ENCODE measurements at places on chromosomes 1 and 21.

DNA sequence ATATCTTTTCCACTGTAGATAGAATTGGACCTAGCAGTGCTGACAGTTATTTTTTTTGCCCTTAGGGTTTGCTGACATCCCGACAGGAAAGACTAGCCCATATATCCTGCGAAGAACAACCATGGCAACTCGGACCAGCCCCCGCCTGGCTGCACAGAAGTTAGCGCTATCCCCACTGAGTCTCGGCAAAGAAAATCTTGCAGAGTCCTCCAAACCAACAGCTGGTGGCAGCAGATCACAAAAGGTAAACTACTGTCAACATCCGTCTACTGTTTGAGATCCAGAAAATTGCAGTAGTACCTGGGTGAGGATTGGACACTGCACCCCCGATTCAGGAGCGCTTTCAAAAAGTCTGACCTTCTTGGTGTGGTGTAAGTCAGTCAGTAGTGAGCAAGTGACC lies 55.8 kb downstream of the CENPF start:
- peak; percentile 20 for DNase-seq

GRCh38 chr1:46401964-46402626 lies 8.0 kb downstream of the FAAH start:
- no peak for DNase-seq

DNA sequence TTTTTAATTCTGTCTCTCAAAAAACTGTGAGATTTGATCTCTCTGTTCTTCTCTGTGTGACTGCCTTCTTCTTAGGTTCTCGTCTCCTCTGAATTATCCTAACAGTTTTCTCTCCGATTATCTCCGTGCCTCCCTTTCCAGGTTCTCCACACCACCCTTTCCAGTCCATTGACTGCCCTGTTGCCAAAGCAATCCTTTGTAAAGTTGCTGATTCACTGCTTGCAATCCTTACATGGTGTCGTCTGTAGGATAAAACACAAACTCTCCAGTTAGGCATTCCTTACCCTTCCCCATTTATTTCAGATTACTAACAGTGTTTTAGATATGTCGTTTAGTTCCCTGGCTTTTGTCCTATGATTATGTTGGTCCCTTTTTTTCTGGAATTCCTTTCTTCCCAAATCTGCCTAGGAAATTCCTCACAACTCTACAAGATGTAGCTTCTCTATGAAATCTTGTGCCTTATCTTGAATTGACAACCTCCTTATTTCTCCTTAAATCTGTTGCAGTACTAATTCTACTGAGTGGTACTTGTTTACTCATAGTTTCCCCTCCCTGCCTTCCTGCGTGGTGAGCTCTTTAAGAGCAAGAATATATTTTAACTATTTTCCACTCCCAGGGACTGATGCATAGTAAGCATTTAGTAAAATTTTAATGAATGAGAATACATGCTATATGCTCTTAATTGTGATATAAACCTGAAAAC lies 22.3 kb downstream of the RCOR3 start:
- DNase-seq = no peak

- DNase-seq = peak; percentile 70
These were observed 39.2 kb downstream of the CDK18 start for GRCh38 chr1:205543351-205544301.

DNA sequence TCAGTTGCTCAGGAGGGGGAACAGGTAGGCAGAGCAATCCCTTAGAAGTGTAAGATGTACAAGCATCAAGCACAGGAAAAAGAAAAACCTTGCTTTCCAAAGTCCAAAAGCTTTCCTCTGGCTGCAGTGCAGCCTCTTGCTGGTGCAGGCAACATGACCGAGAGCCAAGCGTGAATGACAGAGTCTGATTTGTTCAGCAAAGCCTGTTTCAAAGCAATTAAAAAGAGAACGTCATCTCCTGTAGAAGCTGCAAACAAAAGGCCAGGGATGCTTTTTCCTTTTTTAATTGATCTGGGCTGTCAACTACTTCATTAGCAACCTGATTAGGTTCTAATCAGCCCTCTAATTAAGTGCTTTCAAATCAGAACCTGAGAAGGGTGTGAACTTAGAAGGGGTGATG lies 38.2 kb upstream of the PLA2G2C start:
- no peak for DNase-seq

DNA sequence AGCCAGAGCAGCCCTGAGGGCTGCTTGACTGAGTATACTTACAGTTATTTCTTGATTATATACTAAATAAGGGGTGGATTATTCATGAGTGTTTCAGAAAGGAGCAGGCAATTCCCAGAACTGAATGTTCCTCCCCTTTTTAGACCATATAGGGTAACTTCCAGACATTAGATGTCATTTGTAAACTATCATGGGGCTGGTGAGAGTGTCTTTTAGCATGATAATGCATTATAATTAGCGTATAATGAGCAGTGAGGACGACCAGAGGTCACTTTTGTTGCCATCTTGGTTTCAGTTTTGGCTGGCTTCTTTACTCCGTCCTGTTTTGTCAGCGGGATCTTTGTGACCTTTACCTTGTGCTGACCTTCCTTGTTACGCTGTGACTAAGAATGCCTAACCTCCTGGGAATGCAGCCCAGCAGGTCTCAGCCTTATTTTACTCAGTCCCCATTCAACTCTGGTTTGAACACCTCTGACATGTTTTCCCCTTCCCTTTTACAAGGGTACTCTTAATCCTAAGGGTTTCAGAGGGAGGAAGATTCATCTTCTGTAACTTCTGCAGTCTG lies 16.2 kb downstream of the KCTD3 start:
- no peak for DNase-seq

DNA sequence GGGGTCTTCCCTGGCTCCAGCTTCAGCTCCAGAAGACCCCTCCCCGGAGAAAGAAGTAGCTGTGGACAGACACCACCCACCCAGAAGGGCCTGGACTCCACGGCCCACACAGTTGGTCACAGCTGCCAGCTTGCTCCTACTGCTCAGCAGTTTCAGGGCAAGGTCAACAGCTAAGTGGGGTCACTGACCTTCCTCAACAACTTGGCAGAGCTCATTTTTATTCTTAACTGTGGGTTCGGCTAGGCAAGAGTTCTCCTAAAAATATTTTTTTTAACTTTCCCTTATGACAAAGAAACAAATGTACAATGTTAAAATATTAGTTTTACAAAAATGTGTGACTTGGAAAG lies 41.9 kb downstream of the CTNNBIP1 start:
- DNase-seq = no peak

DNA sequence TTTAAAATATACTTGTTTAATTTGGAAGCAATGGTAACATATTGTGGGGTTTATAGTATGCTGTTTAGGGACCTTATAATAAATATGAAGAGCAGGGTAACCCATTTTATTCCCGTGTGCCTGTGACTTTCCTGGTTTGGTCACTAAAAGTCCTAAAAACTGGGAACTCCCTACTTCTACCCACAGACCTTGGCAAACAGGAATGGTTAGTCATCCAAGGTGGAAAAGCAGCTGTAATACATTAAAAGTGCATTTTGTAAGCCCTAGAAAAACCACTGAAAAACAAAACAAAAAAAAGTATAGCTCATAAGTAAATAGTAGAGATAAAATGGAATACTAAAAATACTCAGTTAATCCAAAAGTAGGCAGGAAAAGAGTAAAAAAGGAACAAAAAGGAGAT lies 538.9 kb downstream of the LMO4 start:
- no peak for DNase-seq

- DNase-seq = no peak
These were observed 19.9 kb upstream of the UBE2U start for GRCh38 chr1:64183395-64184002.

DNA sequence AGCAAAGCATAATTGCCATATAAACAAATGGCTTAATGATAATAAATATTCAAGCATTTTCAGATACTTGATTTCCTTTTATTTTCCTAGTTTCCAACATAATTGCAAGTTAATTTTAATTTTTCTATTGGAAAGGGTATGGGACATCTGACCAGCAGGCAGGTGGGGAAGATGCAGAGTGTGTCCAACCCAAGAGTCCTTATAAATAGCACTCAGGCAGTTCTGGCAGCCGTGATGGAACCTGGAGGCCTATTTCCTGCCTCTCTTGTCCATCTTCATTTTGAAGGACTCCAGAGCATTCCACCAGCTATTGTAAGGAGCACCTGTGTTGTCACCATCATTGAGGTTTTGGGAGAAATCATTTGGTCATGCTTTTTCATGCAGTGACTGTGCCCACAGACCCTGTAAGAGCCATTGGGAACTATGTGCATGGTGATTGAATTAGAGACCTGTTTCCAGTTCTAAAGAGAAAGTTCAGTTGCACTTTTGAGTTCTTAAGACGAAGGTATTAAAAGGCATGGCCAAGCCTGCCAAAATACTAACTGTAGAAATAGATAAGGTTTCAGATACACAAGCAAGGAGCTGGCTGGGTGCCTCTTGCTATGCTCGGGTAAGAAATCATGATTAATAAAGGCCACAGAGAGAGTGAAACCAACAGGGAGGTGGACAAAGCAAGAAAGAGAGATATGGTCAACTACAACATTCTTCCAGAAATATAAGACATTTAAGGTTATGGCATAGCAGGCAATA lies 92.3 kb downstream of the SPATA46 start:
- no peak for DNase-seq

DNA sequence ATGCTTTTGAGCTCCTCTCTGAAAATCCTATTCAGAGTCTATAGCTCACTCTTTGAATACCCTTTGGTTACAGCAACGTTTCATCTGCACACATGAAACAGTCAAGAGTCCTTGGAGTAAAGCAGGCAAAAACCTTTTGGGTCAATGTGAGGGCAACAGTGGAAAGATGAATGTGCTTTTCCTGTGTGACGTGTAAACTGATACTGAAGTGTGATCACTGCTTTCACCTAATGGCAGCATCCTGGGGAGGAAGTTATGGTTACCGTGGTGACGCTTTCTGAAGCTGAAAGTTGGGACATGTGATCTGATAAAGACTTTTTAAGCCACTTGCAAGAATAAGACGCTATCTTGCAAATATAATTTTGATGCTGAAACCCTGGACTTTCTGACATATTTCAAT lies 160.0 kb downstream of the SEC16B start:
- no peak for DNase-seq

- DNase-seq = no peak
These were observed 13.8 kb downstream of the TRIM46 start for GRCh38 chr1:155187456-155187891.

GRCh38 chr1:203464743-203465142 lies 10.9 kb upstream of the PRELP start:
- DNase-seq = no peak

DNA sequence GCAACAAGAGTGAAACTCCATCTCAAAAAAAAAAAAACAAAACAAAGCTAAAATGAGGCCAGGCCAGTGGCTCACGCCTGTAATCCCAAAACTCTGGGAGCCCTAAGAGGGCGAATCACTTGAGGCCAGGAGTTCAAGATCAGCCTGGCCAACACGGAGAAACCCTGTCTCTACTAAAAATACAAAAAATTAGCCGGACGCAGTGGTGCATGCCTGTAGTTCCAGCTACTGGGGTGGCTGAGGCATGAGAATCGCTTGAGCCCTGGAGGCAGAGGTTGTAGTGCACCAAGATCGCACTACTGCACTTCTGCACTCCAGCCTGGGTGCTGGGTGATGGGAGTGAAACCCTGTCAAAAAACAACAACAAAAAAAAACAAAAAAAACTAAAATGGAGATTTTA lies 191.2 kb upstream of the SGIP1 start:
- no peak for DNase-seq

DNA sequence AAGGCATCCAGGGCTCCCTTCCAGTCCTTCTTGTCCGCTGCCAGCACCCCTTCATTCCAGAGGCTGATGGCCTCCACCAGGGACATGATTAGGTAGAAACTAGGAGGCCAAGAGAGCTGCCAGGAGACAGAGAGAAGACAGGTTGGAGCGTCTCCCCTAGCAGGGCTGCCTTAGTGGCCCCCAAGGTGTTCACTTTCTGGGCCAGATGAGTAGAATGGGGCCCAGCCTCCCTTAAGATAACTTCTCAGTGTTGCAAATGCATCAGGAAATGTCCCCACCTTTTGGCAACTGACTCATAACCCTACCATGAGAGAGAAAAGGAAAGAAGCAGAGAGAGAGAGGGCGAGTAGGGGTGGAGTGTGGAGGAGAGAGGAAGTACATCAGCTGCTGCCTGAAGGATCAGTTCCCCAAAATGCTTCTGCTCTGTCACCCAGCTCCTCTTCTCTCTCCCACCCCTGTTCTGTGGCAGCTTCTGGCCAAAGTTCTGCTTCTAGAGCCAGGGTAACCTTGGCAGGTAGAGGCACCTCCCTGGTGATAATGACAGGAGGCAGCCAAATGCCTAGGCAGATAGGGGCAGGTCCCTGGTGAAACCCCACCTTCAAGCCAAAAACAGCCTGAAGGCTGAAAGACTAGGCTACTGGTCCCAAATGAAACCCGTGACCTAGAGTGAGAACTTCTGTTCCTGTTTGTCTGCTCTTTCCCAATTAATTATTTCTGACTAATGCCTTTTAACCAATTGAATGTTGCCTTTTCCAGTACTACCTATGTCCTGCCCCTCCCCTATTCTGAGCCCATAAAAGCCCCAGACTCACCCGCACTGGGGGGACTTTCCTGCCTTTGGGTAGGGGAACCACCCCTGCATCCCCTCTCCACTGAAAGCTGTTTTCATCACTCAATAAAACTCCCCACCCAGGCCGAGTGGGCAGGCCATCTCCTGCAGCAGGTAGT lies at the start of gene NCF2:
NCF2 (minus strand) TSS at position 216 of the 948 bp plus-strand sequence; CDS start at position 86, 130 bp downstream.
- no peak for DNase-seq

GRCh38 chr1:243979396-243979795 lies 71.7 kb upstream of the ZBTB18 start:
- DNase-seq = no peak

DNA sequence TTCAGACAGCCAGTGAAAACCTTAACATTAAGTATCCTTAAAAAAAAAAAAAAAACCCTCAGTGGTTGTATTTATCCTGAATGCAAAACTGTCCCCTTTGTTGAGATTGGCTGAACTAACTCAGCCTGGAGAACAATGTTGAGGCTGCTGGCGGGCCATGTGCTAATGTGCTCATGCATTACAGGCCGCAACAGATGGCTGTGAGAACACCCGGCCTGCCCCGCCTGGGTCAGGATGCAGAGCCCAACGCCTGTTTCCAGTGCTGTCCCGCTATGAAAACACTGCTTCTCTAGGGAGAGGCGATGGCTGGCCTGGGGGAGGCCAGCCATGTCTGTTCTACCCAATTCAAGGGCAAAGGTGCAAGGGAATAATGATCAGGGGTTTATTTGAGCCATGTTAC lies 13.8 kb downstream of the OLIG2 start:
- DNase-seq = no peak

DNA sequence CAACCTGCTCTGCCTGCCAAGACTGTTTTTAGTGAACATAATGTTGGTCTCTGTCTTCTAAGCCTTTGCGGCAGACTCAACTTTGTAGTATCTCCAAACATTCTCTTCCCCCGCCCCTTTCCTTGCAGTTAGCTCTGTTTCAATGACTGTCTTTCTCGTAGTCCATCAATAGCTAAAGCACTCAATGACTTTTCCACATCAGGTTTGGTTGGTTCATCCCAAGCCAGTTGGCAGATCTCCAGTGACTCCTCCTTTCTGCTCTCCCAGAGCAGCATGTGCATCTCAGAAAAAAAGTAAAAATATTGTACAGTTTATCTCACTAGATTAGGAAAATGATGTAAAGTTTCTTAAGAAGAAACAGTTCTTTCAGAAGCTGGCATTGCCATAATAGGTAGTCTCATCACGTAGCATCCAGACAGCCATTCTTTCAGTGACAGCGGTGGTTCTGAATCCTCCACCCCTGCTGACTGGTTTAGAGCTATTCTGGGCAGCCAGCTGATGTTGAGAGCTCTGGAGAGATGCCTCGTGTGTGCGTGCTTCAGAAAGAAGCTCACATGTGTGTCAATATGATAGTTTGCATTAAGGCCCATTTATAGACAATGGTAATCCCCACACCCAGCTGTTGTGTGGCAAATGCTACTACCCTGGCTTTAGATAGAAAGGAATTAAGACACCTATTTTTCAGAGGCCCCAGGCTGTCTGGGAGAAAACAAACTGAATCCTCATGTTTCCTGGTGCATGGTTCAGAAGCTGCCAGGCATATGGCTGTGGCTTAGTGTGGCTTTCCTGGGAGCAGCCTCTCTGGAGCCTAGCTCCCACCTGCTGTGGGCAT lies 53.2 kb downstream of the CNN3 start:
- peak; percentile 37 for DNase-seq
